ENCODE measurements at places on chromosomes 5 and 9.

DNA sequence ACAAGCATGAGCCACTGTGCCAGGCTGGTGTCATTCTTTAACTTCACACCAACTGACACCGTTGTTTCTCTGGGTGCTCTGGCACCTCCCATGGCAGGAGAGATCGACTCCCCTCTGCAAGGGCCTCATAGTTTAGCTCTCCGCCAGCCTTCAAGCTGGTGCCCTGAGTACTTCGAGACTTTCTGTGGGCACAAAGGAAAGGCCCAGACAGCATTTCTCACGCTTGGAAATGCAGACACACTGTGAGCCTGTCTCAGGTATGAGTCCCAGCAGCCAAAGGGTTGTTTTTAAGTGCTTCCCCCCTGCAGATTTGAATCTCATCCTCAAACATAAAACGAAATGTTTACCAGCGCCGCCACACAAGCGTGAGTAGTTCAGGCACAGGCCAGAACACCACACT is 11.1 kb upstream of the TCF7 start:
- DNase-seq, result no peak

- DNase-seq, result no peak
These were observed 148.8 kb upstream of the ABCA1 start for GRCh38 chr9:105076729-105077128.

- peak; percentile 49 for DNase-seq
These were observed 556.0 kb downstream of the EBF1 start for GRCh38 chr5:158543539-158544387.

GRCh38 chr9:4489919-4490704 is at the start of gene SLC1A1:
Gene SLC1A1 (plus strand): TSS chr9:4490468. CDS start chr9:4490680, 212 bp downstream.
- peak; percentile 87 for DNase-seq

DNA sequence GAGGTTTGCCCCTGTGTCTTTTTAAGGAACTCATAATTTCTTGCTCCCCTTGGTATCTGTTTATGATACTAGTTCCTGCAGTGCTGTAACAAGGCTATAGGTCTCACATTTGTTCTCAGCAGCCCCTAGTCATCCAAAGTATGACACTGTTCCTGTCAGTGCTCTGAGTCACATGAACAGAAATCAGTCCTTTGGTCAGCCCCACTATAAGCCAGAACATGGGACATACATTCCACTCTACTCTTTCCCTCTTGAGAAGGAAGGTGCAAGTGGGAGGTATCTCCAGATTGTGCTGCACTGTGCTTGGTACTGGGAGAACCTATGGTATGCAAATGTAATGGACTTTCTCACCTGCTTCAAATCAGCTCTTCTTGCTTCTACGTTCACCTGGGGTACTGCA is 87.0 kb downstream of the IARS1 start:
- no peak for DNase-seq

- no peak for DNase-seq
These were observed 15.0 kb upstream of the ITGA1 start for GRCh38 chr5:52772668-52773067.

DNA sequence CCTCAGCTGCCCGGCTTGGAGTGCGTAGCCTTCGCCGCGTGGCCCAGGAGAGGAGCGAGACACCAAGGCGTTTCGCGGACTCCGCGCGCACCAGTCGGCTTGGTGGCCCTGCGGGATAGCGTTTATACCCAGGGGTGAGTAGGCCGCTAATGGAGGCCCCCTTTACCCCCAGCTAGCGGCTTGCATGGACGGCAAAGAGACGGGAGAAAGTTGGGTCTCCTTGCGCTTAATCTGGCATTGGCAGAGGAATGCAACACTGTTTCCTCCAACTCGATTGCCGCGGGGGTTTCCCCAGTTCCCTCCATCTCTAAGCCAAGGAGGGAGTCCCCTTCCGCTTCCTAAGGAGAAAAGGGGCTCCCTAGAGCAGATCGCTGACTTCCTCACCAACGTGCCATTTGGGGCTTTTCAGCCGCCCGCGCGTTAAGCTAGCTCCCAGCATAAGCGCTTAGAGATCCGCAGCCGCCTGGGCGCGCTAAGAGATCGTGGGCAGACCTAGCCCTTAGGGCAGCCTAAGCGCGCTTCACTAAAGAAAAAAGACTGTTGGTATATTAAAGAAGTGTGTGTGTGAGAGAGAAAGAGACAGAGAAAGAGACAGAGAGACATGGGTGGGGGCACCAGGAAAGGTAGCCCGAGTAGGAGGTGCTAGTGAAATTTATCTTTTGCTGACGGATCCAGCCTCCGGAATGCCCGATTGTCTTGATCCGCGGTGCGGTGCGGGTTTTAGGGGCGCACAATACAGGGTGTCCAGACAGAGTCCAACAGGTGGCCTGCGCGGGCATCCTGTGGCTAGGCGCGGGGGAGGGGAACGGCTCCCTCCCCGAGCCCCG is 597.9 kb upstream of the SGCD start:
- peak; percentile 50 for DNase-seq

DNA sequence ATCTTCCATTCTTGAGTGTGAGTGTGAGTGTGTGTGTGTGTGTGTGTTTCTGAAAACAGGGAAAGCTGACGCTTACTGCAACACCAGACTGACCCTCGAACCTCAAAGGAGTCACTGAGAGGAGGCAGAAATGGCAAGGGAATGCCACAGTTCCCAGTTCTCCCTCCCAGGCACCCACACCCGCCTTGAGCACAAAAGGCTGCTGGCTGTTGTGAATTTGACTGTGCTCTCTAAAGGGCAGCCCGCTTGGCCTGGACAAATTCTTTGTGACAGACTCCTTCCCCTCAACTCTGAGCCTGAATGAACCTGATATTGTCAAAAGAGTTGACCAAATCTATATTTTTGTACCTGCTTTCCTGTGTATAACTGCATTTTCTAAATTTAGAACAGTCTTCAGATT is 245.7 kb upstream of the IRX2 start:
- DNase-seq, result no peak

DNA sequence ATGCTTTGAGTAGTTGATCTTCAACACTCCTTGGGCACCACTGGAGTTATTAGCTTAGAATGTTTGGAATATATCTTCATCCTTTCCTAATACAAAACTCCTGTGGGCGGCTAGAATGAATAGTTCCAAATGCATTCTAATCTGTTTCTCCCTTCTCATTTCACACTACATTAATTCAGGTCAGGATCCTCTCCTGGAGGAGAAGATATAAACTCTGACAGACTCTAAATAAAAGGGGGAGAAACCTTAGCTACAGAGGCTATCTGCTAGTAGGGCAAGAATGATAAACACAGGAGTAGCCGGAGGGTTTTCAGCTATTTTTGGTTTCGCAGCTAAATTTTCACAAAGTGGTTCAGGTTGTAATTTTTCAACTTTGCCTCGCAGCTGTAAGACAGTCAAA is 45.2 kb upstream of the FAM240B start:
- DNase-seq, result peak; percentile 8

- no peak for DNase-seq
These were observed 671.8 kb upstream of the SEMA6A start for GRCh38 chr5:117246424-117246823.

GRCh38 chr5:168474319-168474718 is 12.0 kb upstream of the RARS1 start:
- DNase-seq, result no peak

- DNase-seq, result no peak
These were observed 239.0 kb upstream of the ST8SIA4 start for GRCh38 chr5:101142102-101142501.

- no peak for DNase-seq
These were observed 21.9 kb upstream of the FAM169A start for GRCh38 chr5:74888117-74888516.

GRCh38 chr5:146894753-146895521 is 16.4 kb upstream of the PPP2R2B start:
- DNase-seq, result no peak

DNA sequence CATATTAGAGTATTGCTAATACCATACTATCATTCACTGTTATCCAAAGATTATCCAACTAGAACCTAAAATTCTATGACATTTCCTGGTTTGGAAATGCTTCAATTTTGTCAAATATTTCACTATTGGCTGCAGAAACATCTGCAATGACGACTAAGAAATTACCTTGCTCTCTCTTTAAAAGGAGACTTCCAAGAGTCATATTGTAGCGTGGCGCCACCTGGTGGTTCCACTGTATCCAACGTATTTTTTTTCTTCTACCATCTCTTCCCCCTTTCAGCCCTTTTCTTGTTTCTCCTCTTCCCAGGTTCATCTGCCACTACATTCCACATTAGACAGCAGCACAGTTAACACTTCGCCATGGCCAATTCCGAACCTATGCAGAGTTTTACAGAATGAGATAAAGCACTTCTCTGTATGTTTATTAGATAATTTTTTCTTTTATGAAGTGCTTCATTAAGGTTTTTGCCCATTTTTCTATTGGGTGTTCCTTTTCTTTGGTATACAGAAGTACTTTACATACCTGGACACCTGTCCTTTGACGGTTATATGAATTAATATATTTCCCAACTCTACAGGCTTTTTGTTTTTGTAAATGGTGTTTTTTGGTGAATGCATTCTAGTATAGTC is 153.5 kb downstream of the CDC42SE2 start:
- DNase-seq, result peak; percentile 66

DNA sequence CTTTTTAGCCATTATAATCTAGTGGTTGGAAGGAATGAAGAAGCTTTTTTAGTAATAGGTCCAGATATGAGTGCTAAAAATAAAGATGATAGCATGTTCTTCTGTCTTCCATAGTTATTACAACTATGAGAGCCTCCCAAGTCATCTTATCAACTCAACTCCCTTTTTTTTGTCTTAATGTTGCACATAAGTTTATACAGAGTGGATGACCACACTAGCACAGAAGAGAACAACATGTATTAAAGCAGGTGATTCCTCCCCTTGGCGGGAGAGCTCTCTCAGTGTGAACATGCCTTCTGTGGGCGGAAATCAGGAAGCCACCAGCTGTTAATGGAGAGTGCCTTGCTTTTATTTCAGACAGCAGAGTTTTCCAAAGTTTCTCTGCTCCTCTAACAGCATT is 40.1 kb upstream of the STX17 start:
- no peak for DNase-seq

DNA sequence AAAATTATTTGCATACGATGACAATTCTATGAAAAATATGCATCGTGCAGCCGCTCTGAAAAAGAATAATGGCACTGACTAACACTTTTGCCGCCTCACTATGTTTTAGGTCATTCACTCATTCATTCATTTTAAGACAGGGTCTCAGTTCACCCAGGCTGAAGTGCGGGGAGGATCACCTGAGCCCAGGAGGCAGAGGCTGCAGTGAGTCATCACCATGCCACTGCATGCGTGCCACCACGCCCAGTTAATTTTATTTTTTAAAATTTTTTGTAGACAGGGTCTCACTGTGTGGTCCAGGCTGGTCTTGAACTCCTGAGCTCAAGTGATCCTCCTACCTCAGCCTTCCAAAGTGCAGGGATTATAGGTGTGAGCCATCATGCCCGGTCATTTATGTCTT is 37.0 kb downstream of the RAPGEF1 start:
- DNase-seq, result no peak

Data from kidney glomerular epithelial cell (primary cell).